ENCODE measurements at places on chromosomes 3 and 15.
A peak's percentile ranks its signal among the peaks of the same experiment; 100 is the strongest.

DNA sequence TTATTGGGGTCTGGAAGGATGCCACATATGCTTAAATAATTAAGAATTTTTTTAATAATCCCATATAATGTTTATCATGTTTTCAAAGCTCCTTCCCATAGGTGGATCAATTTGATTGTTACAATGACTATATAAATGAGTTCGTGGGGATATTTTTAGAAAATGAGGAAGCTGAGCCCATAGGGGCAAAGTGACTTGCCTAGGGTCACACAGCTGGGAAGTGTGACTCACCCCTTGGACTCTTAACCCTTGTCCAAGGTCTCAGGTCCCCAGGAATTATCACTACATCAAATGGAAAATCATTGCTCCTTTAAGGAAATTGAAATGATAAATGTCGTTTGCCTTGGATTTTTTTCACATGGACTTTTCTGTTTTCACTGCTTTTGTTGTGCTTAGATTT, 161.2 kb upstream of the RGMA start:
- no peak for DNase-seq

DNA sequence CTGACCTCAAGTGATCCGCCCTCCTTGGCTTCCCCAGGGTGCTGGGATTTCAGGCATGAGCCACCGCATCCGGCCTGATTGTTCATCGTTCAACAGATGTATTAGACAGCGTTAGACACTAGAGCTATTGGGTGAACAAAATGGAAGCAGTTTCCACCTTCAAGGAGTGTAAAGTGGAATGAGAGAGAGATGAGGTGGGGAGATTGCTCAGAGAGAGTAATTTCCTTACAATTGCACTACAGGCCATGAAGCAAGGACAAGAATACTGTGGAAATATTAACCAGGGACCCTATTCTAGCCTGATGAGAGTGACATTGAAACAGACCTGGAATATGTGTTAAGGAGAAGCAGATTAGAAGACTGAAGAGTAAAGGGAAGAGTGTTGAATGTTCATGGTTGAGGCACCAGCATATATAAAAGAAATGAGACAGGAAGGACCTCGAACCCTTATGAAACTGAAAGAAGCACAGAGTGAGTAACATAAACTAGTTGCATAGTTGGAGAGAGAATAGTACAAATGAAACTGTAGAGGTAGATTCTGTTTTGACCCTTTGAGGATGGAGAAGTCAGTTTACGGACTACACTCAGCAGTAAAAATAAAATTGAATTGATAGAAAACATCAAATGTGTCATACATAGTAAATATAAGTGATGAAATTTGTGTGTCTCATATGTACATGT, 7.2 kb downstream of the RTF1 start:
- DNase-seq, result no peak

GRCh38 chr15:67241132-67241855, 13.2 kb downstream of the AAGAB start:
- no peak for DNase-seq

DNA sequence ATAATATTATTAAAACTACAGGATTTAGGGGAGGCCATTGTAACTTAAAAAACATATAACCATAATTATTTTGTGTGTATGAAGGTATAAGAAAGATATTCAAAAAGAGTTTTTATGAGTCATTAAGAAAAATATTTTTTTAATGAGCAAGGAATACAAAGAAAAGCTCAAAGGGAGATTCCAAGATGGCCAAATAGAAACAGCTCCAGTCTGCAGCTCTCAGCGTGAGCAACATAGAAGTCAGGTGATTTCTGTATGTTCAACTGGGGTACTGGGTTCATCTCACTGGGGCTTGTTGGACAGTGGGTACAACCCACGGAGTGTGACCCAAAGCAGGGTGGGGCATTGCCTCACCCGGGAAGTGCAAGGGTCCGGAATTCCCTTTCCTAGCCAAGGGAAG, 336.1 kb downstream of the TBL1XR1 start:
- DNase-seq, result no peak

DNA sequence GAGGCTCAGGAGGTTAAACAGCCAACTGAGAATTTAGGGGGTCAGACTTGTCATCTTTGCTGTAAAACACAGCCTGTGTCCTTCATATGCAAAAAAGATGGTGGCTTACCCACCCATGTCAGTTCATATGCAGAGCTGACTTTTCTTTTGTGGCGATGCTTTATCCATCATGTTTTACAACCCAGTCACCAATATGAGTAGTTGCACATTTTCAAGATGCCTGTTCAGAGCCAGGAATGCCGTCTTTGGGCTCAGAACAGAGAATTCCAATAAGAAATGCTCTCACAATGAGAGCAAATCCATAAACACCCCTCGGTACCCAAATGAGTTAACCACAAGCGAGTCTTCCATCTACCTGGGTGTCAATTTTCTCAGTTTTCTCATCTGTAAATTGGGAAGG, 83.6 kb downstream of the TIGIT start:
- DNase-seq, result no peak

DNA sequence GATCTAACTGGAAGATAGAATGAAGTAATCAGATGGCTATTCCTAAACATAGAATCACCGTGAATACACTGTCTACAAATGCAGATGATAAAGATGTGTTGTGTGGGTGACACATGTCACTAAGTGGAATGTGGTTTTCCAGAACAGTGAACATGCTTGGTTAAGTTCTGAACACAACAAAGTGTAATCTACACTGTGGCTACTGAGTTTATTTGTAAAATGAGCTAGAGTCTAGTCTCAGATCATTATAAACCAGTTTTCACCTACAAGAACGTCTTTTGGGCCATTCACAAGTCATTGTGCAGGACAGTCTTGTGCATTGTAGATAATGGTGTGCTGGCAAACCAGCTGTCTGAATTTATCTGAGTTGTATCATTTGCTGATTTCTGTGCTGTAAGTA, 35.3 kb downstream of the OXNAD1 start:
- DNase-seq, result no peak

DNA sequence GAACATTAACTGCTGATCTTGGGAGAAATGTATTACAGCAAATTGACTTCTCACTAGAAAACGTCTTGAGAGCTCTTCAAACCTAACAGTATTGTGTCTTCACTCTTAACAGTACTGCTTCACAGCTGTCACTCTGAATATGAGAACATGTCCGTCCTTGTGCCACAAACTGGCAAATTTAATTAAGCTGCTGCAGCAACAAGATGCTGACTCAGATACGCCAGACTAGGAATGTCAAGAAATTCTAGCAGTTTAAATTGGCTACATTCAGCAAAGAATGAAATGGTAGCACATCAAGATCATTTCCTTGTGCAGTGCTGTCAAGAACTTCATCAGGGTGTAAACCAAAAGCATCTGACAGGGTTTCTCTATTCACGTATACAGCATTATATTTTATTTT, 7.6 kb downstream of the ICE2 start:
- DNase-seq, result no peak

GRCh38 chr3:128993461-128994172, at the start of gene CFAP92:
CFAP92 (minus strand) TSS chr3:128994076; CDS start chr3:128993304, 772 bp downstream.
- DNase-seq, result peak; percentile 86

GRCh38 chr3:57100046-57100695, 39.7 kb downstream of the SPATA12 start:
- peak; percentile 74 for DNase-seq

DNA sequence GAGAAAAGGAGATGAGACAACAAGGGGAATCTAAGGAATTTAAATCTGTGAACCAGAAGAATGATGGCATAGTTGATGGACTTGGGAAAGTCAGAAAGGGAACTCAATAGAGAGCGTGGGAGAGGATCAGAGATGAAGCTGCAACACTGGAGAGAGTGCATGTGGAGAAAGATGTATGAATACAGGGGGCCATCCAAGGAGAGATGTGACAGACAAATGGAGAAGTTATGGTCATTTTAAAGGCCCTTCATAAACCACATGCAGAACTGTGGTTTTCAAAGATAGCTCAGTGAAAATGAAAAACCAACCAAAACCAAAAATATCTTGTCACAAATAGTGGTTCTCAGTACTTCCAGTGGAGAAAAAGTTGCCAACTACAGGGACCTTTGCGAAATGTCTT, 265.2 kb downstream of the SUCLG2 start:
- no peak for DNase-seq

GRCh38 chr3:149371001-149371722, 6.3 kb downstream of the TM4SF1 start:
- no peak for DNase-seq

DNA sequence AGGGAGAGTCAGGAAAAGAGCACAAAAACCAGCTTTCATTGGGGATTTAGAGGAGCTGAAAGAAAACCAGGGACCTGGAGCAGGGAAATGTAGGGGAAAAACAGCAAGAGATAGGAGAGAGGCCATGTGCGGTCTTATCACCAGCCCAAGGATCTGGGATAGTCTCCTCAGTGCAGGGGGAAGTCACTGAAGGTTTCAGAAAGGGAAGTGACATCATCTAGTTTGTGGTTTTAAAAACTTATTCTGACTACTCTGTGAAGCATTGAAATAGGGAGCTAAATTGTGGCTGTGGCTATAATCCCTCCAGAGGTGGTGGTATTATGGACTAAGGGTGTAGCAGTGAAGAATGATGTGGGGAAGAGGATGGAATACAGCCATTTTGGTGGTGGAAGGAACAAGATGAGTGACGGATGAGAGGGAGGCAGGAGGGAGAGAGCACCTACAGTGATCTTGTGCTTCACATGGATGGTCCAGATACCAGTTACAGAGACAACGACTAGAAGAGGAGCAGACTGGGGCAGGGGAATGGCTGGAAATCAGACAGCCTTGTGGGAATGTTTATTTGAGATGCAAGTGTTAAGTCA, 72.7 kb downstream of the HMG20A start:
- DNase-seq, result no peak

GRCh38 chr15:100113351-100114080, 228.3 kb downstream of the ADAMTS17 start:
- DNase-seq, result no peak

GRCh38 chr3:4976109-4976508, 3.1 kb upstream of the BHLHE40 start:
- DNase-seq, result peak; percentile 63

Data from activated naive CD4-positive, alpha-beta T cell treated with anti-CD3 and anti-CD28 coated beads, Interleukin-2, amount 50 U/mL, for 72 hours (primary cell).